Smooth muscle cell of the pulmonary artery (primary cell): ENCODE measurements at places on chromosomes 1 and 21. TPM values are rescaled to one million over a fixed set of nuclear protein-coding genes. Genes with fewer than 3 reads are reported as not detected.

SPOCD1 gene
- total RNA-seq, result 30.7 and 63.8 TPM in 2 replicates

TNFRSF8 gene
- total RNA-seq, result 0.23 TPM in 1 of 2 replicates, not detected in the other

C1orf94 gene
- 0.07 TPM in 1 of 2 replicates, not detected in the other for total RNA-seq

LHX4 gene
- under 0.01 and 0.07 TPM in 2 replicates for total RNA-seq

PANK4 gene
- total RNA-seq, result 22.0 and 23.2 TPM in 2 replicates

OR6K3 gene
- total RNA-seq, result not detected in 2 replicates

INTS3 gene
- 45.5 and 46.9 TPM in 2 replicates for total RNA-seq

LCE3E gene
- not detected in 2 replicates for total RNA-seq

ELF3 gene
- total RNA-seq, result 0.20 and 2.2 TPM in 2 replicates

XCL1 gene
- total RNA-seq, result not detected in 2 replicates

CD1B gene
- not detected in 2 replicates for total RNA-seq

FAM43B gene
- total RNA-seq, result 0.07 and 0.13 TPM in 2 replicates

BCL2L15 gene
- total RNA-seq, result 0.03 and 0.07 TPM in 2 replicates

LCE1C gene
- not detected in 2 replicates for total RNA-seq

IL12RB2 gene
- total RNA-seq, result not detected in 2 replicates

KRTAP13-2 gene
- not detected in 2 replicates for total RNA-seq

CD1D gene
- total RNA-seq, result 0.20 and 0.59 TPM in 2 replicates
